ENCODE measurements at places on chromosomes 4 and X.

GRCh38 chr4:123055943-123056342 lies 133.5 kb upstream of the NUDT6 start:
- no peak for DNase-seq

- no peak for DNase-seq
Observed at GRCh38 chrX:111465669-111466068, 45.8 kb upstream of the SERTM2 start.

DNA sequence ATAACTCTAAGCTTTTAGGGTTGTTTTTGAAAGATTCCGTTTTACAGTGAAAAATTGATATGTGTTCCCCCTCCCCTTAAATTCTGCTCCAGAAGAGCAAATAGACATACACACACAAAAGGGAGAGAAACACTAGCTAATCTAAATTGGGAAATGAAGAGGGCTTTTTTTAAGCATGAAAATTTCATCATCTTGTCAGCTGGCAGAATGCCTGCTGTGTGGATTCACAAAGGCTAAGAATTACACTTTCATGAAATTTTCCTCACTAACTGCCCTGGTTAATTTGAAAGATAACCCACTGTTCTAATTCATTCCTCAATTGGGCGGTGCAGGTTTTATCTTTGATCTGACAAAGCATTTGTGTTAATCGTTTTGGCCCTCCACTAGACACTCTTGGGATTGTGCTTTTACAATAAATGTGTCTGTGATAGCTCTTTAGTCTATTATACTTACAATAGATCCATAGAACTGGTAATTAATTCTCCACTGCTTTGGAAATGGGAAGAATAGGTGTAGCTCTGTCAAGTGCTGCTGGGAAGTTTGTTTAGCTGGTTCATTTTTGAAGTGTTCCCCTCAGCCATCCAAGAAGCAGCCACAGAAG lies 152.9 kb downstream of the POLA1 start:
- DNase-seq = no peak

- no peak for DNase-seq
Observed at GRCh38 chr4:123200051-123200940, 196.3 kb upstream of the SPRY1 start.

All from stimulated activated CD4-positive, alpha-beta T cell treated with anti-CD3 and anti-CD28 coated beads, Interleukin-4, amount 100 ng/mL, for 4 hours (primary cell).